ENCODE measurements at places on chromosomes 5 and 9.

DNA sequence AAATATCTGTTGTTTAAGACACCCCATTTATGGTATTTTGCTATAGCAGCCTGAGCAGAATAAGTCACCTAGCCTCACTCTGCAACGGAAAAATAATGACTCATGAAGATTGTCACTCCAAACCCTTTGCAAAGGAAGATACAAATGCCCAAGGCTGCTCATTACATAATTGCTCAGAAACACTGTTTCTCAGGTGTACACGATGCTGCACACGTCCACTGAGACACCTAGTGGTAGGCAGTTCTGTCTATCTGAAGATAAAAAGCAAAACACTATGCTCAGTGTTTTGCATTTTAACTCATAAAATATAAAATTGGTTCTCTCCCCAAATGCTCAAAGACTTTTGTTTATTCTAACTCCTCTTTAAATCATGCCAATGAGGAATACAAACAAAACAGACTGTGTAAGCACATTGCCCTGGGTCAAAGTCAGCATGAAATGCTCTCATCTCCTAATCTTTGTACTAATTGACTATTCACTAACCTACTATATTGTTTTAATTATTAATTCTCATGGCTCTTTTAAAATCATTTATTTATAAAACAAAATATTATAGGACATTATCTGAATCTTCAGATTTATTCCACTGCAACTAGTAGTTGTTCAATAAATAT lies 7.7 kb upstream of the TSLP start:
- no peak for DNase-seq

DNA sequence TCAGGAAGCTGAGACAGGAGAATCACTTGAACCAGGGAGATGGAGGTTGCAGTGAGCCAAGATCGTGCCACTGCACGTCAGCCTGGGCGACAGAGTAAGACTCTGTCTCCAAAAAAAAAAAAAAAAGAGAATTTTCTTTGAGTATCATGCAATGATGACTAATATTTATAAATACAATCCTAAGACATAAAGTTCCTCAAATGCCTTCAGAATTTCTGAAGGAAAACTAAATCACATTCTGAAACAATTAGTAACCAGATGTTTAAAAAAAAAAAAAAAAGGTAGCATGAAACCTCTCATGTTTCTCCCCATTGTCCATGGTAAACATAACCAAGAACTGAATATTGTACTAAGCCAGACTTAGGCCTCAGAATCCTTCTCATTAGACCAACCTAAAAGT lies 23.1 kb downstream of the MLLT3 start:
- DNase-seq, result no peak

GRCh38 chr9:113644321-113644720 lies 180.8 kb downstream of the RGS3 start:
- no peak for DNase-seq

- no peak for DNase-seq
Measured at GRCh38 chr9:34405719-34406118, 29.0 kb upstream of the MYORG start.

- DNase-seq, result no peak
Measured at GRCh38 chr5:98938464-98938863, 9.7 kb upstream of the CHD1 start.

DNA sequence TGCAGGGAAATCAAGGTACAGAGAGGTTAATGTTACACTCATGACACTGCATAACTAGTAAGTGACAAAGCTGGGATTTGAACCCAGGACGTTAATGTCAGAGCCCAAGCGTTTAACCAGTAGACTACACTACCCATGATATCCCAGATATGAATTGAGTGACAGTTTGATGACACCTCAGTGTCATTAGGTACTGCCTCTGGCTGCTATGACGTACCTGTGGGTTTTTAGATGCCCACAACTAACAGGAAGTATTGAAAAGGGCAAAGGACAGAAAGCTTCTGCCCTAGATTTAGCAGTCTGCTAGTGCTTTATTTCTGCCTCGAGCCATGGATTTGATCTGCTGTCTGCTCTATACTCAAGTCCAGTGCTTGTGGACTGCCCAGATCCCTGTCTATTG lies 56.2 kb downstream of the GLRA1 start:
- DNase-seq, result no peak

DNA sequence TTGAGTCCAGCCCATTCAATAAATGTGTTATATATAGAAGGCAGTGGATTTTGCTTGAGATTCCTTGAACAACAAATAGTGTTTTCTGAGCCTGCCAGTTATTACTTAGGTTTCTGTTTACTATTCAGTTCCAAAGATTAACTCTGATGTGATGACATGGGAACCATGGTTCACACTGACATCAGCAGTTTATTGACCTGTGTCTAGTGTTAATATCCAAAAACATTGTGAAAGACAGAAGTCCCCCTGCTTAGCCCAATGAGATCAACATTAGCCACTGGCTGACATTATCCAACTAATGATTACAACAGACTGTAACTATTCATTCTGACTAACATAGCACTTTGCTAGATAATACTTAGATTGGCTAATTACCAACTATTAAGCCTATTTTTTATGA lies 14.9 kb downstream of the APBA1 start:
- DNase-seq, result no peak

DNA sequence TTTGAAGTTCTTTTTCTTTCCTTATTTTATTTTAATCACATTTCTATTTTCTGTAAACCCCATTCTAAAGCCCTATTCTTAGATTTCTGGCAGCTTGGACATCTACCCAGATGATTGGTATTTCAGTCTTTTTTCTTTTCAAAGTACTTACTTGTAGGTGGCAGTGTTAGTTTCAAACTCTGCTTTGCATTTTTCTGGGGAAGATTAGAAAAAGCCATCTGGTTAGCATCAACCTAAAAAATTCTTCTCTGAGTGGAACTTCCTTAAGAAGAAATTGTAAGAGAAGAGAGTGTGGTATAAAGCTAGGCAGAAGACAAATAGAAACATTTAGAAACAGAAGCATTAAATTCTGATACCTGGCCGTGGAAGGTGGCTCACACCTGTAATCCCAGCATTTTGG lies 17.2 kb upstream of the TENT2 start:
- DNase-seq, result no peak

GRCh38 chr5:64384765-64385164 lies 121.0 kb upstream of the RGS7BP start:
- DNase-seq, result no peak

- no peak for DNase-seq
Measured at GRCh38 chr9:107484117-107484723, 5.3 kb downstream of the KLF4 start.

DNA sequence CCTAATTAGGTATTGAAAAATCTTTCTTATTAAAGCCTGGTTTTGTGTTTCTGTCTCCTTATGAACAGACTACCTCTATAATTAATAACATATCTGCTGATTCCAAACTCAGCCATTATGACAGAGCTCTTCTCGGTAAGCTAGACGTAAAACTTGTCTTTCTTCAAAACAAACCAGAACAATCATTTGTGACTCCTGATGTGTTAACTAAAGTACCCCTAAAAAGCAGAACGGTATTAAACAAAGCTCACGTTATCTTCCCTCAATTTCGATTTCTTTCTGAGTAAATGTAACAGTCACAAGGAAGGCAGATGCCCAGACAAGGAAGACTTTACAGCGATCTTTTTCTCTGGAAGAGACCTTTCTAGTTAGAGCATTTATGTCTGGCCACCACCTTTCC lies 1.8 kb downstream of the SEMA5A start:
- no peak for DNase-seq

DNA sequence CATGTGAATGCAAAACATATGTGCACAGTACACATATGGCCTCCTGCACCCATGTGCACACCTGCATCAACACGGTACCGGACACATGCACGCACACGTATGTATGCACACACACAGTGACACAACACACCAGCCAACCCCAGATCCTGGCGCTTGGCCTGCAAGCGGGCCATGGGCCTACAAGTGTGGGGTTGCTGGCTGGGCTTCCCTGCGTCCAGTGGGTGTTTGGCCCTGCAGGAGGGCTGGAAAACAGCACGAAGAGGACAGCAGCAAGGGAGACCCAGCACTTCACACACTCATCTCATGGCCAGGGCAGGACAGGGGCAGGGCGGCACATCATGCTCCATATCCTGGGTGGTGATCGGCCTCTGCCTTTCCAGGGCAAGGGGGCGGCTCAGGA lies 77.7 kb downstream of the COL5A1 start:
- no peak for DNase-seq

DNA sequence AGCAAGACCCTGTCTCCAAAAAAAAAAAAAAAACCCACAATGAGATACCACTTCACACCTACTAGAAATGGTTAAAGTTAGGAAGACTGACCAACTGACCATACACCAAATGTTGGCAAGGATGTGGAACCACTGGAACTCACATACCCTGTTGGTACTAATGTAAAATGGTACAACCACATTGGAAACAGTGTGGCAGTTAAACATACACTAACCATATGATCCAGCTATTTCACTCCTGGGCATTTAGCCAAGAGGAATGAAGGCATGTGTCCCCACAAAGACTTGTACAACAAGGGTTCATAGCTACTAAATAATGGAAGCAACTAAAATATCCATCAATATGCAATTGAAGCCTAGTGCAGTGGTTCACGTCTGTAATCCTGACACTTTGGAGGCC lies 21.3 kb downstream of the NAIF1 start:
- DNase-seq, result no peak

GRCh38 chr5:138664276-138664943 lies 88.8 kb upstream of the CTNNA1 start:
- no peak for DNase-seq

DNA sequence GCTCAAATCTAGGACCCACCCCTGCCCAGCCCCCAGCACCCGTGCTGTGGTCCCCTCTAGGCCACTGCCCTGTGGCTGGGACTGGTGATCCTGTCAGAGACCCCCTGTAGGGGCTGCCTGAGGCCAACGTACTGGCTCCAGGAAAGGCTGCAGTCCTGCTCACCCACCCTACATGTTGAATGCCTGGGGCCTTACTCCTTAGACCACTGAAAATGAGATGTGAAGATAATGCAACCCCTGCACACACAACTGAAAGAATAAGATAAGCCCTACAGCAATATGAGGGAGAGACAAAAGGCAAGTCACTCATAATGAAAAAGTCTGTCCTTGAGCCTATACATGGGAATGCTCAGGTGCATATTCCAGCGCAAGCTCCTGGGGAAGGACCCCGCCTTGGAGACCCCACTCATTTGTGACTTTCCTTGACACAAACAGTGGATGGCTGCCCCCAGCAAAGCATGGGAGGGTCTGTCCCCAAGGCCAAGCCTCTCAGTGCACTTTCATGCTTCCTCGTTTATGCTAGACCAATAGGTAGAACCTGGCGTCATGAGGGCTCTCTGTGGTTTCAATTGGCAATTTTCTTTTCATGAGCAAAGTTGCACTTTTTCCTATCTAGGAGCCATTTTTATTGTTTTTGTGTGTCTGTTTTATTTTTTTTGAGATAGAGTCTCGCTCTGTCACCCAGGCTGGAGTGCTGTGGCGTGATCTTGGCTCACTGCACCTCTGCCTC lies 12.5 kb upstream of the WNK2 start:
- DNase-seq, result no peak

DNA sequence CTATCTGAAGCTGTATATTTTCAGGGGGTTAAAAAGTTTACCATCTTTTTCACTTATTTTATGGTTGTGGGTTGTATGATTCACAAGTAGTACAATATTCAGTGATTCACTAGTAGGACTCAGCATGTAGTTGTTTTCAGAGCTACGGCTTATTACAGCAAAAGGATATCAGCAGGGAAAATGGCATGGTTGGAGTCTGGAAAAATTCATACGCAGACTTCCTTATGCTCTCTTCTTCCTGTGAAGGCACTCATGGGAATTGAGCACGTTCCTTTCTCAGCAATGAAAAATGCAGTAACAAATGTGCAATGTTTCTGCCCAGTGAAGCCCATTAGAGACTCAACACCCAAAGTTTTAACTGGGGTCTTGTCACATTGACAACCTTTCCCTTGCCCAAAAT lies 250.5 kb downstream of the KCNN2 start:
- no peak for DNase-seq

GRCh38 chr9:87276327-87276841 lies 221.3 kb upstream of the DAPK1 start:
- DNase-seq, result no peak

DNA sequence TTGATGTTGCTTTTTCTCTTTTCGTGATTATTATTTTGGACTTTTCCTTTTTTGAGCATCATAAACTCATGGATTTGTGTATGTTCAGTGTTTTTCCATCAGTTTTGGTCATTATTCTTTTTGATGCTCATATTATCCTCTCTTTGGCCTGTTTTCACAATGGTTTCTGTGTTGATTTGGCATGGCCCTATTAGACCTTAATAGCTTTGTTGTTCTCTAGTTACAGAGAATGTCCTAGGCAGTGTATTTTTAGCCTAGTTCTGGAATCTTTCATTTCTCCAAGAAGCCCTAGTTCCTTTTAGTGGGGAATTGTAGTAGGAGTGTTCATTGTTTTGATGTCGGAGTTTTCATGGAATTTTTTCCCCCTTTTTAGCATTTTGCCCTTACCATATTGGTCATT lies 41.3 kb upstream of the ROPN1L start:
- no peak for DNase-seq

GRCh38 chr5:33774341-33774740 lies 117.4 kb downstream of the ADAMTS12 start:
- DNase-seq, result no peak

DNA sequence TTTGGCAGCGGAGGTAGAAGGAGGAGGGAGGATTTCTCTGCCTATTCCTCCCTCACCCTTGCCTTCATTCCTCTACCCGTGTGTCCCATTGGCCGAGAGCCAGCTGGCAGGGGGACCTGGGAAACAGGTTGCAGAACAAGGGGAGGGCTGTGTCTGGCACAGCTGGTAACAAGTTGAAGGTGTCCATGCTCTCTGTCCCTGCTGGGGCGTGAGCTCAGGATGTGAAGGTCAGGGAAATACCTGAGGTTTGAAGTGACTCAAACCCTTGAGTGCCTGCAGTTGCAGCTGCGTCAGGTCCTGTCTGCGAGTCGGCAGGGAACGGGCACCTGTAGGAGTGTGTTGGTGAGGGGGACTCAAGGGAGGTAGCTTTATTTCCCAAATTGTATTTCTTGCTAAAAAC lies 16.2 kb downstream of the MIGA2 start:
- no peak for DNase-seq

DNA sequence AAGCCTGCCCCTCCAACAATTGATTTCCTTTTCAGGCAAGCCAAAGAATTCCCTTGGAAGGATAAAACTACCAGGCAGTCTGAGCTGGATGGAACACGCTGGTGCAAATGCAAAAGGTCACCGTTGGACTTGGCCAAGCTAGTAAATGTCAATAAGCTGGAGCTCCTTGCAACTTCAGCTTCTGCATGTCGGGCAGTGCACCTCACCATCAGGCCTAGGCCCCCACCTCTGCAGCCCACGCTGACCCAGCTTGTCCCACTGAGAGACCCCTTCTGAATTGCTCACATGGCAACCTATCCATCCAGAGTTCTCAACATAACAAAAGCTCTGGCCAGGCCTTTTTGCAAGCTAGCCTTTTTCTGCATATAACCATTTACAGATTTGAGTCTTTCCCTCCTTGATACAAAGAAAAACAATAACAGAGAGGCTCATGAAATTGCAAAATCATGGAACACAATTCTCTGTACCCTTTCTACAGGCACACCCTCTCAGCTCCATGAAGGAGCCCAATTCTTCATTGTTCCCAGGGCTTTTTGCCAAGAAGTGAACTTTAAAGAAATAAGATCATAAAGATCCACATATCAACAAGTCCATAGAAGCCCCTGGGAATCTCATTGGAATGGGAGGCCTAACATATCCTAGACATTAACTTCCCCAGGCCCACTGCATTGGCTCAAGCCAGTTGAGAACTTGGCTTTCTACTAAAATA lies 123.9 kb upstream of the SLIT3 start:
- no peak for DNase-seq

- no peak for DNase-seq
Measured at GRCh38 chr5:171355302-171355724, 32.3 kb upstream of the NPM1 start.

- DNase-seq, result no peak
Measured at GRCh38 chr9:14286121-14286520, 27.8 kb downstream of the NFIB start.

Measured in retinal pigment epithelial cell (primary cell).